Thyroid gland (tissue), 4 donors: ENCODE measurements at places on chromosomes 4 and X. TPM values are rescaled to one million over a fixed set of nuclear protein-coding genes. Genes with fewer than 3 reads are reported as not detected.
A peak's percentile ranks its signal among the peaks of the same experiment; 100 is the strongest.

PF4V1 gene
- not detected for total RNA-seq

HELQ gene
- 20.6 TPM for total RNA-seq

- no peaks in the 10 kb centered on the region for H3K36me3 ChIP-seq
- no peak overlapping the region for H3K27ac ChIP-seq
- no peak for DNase-seq
- H3K4me3 ChIP-seq = no peak overlapping the region
- no peaks in the 10 kb centered on the region for H3K4me1 ChIP-seq
- H3K27me3 ChIP-seq = no peaks in the 10 kb centered on the region
These were observed 256.1 kb upstream of the ADGRL3 start for GRCh38 chr4:60944060-60944459.

- no peaks in the 10 kb centered on the region for H3K27me3 ChIP-seq
- H3K4me3 ChIP-seq = no peak overlapping the region
- no peak for DNase-seq
- H3K4me1 ChIP-seq = no peaks in the 10 kb centered on the region
These were observed 239.0 kb upstream of the DIAPH2 start for GRCh38 chrX:96445531-96446065.

- no peaks in the 10 kb centered on the region for H3K27me3 ChIP-seq
- DNase-seq = peak; percentile 33
- peak overlapping the region; percentile 51 for H3K27ac ChIP-seq
These were observed 454 bp downstream of the LETM1 start for GRCh38 chr4:1855333-1856070.

DNA sequence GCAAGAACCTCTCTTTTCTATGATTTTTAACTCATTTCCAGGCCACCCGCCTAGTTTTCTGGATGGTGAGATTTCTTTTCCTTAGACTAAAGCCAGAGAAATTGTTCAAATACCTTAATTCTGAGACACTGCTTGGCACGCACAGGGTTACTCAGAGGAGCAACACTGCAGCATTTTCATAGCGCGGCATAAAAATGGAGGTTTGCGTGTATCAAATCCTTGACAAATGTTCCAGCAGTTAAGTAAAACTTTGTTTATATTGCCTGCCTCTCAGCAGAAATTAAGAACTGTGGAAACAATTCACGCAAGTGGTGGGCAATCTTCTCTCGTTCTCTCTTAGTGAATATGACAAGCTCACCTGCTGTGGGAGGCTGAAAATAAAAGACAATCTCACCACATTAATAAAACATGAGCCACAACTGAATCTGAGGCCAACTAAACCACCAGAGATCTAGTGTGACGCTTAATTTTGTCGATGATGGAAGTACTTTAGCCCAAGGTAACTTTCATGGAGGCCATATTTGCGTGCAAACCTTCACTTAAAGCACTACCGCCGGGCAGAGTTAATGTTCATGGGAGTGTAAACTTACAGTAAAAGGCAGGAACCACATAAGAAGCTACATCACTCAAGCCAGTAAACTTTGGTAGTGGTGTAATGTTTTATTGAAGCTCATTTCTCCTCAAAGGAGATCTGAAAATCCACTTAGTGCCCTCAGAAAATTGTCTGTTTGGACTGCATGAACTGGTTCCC, 894.8 kb upstream of the EPHA5 start:
- no peak overlapping the region for H3K27ac ChIP-seq
- no peak for DNase-seq
- H3K36me3 ChIP-seq = no peaks in the 10 kb centered on the region
- no peaks in the 10 kb centered on the region for H3K27me3 ChIP-seq

- DNase-seq = no peak
- H3K4me1 ChIP-seq = no peaks in the 10 kb centered on the region
- no peaks in the 10 kb centered on the region for H3K36me3 ChIP-seq
- H3K27ac ChIP-seq = no peak overlapping the region
- H3K4me3 ChIP-seq = no peak overlapping the region
These were observed 84.9 kb downstream of the RAB28 start for GRCh38 chr4:13399257-13399656.

DNA sequence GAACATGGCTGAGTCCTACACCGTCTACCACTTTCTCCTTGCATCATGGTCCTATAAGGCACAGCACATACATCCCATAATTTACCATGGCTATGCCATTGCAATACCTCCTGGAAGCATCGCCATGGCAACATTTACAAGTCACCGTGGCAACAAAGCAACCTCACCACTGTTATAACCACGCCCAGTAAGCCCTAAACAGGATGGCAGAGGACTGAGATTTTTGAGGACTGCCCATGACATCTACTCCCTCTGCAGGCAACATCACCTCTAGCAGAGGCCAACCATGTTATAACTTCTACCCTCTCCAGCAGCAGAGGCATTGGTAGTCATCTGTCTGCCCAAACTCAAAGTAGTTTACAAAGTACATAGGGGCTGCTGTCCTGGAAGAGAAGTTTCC, 29.7 kb downstream of the BCOR start:
- no peak overlapping the region for H3K27ac ChIP-seq
- H3K4me1 ChIP-seq = no peaks in the 10 kb centered on the region
- no peak overlapping the region for H3K4me3 ChIP-seq
- no peak for DNase-seq

DNA sequence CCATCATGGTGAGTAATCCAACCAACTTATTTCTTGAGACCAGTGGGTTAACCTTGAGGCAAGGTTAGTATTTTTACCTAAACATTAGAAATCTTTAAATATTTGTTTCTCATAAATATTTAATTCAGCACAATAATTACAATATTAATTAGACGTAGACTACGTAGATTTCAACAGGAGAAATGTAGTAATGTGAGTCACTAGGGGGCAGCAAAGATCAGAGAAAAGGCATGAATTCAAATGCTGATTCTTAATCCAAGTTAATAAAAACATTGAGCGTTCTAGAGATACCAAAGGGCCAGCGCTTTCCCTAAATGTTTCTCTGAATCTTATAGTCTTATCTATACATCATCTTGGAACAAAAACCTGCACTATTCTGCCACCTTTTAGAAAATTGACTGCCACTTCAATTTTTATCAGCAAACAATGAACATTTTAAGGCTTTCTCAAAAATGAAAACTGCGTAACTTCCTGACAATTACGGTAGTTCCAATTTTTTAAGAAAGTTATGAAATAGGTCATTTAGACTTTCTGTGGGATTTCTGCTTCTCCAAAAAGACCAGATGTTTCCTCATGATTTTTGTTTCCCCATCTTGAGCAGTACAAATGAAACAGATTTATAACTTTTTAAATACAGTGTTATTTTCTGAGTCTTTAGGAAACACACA, 180.7 kb downstream of the GASK1B start:
- no peak overlapping the region for H3K4me3 ChIP-seq
- DNase-seq = no peak
- no peak overlapping the region for H3K27ac ChIP-seq
- H3K4me1 ChIP-seq = no peaks in the 10 kb centered on the region
- H3K36me3 ChIP-seq = no peaks in the 10 kb centered on the region

DNA sequence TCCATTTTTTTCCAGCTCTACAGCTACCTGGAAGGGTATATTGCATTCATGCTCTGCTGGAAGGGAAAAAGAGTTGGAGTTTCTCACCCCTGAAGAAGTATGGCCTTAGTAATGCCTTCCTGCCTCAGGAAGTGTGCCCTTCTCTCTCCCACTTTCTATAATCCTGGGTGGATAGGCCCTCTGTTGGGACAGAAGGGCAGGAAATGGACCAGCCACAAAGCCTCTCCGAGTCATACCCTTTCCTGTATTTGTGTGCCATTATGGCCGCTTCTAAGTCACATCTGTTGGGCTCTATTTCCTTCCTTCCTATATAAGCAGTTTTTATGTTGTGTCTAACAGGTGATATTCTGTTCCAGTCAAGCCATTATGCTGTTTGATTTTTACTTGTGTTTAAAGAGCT, 74.8 kb upstream of the SMARCA5 start:
- H3K4me3 ChIP-seq = no peak overlapping the region
- no peak for DNase-seq
- H3K36me3 ChIP-seq = peaks cover 4% of the 10 kb centered on the region
- H3K4me1 ChIP-seq = no peaks in the 10 kb centered on the region
- H3K27ac ChIP-seq = no peak overlapping the region
- no peaks in the 10 kb centered on the region for H3K27me3 ChIP-seq

DNA sequence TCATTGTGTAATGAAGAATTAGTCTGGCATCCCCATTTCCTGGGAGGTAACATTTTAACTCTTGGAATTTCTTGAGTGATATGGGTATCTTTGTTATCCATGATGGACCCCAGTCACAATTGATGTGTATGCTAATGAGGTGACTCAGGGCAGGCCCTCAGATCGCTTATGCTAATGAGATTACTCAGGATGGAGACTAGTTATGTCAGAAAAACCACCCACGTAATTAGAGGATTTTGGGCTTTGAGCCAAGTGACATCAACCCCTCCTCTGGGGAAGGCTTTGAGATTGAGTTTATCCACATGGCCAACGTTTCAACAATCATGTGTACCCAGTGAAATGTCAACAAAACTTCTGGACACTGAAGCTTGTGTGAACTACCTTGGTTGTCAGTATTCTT, 772.7 kb downstream of the STPG2 start:
- no peak for DNase-seq
- H3K4me1 ChIP-seq = no peaks in the 10 kb centered on the region
- no peaks in the 10 kb centered on the region for H3K36me3 ChIP-seq
- no peaks in the 10 kb centered on the region for H3K27me3 ChIP-seq
- no peak overlapping the region for H3K27ac ChIP-seq
- H3K4me3 ChIP-seq = no peak overlapping the region

DNA sequence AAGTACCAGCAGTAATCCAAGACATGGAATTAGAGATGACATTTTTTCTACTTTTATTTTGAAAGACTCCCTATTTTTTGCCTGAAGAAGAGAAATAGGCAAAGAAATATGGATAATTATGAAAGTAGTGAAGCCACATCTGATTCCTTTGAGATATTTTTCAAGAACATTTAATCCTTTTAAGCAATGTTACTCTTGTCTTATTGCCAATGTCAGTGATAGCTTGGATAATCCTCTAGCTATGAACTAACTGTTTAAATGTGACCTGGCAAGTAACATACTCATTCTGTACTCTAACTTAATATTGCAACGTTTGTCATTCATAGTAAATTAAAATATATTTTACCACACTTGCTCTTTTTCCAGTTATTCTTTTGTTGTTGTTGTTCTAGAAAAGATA, 181.3 kb downstream of the VEGFC start:
- no peaks in the 10 kb centered on the region for H3K27me3 ChIP-seq
- H3K4me1 ChIP-seq = no peaks in the 10 kb centered on the region
- H3K27ac ChIP-seq = no peak overlapping the region
- no peak overlapping the region for H3K4me3 ChIP-seq

DNA sequence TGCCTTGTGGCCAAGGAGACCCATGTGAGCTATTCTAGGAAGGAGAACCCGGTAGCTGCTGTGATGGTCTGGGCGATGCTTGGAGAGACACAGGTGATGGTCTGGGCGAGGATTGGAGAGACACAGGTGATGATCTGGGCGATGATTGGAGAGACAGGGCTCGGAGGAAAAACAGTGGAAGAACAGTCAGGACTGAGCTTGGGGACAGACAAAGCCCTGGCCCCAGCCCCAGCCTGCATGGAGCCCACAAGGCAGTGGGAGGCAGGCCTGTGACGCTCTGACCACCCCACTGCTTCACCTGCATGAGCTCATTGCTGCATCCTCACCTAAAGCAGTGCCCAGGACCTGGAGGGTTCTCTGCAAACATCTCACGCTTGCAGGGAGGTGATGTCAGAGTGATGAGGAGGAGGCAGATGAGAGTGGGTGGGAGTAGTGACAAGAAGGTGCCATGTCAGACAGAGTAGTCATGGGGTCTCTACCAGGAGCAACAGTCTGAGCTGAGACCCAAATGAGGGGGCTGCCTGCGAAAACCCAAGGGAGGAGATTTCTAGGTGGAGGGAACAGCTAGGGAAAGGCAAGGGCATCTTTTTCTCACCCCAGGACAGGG, 35.9 kb upstream of the PSAPL1 start:
- no peaks in the 10 kb centered on the region for H3K27me3 ChIP-seq
- no peak overlapping the region for H3K27ac ChIP-seq
- H3K36me3 ChIP-seq = no peaks in the 10 kb centered on the region

GRCh38 chr4:74638689-74639088, 155.6 kb downstream of the BTC start:
- no peaks in the 10 kb centered on the region for H3K36me3 ChIP-seq
- no peaks in the 10 kb centered on the region for H3K27me3 ChIP-seq
- no peak overlapping the region for H3K27ac ChIP-seq

- no peaks in the 10 kb centered on the region for H3K36me3 ChIP-seq
- H3K4me3 ChIP-seq = no peak overlapping the region
- H3K27me3 ChIP-seq = no peaks in the 10 kb centered on the region
- H3K4me1 ChIP-seq = no peaks in the 10 kb centered on the region
- DNase-seq = no peak
These were observed 3.9 kb upstream of the TRIM60 start for GRCh38 chr4:165027762-165028402.

- no peaks in the 10 kb centered on the region for H3K36me3 ChIP-seq
- H3K4me1 ChIP-seq = no peaks in the 10 kb centered on the region
- no peak for DNase-seq
- H3K27me3 ChIP-seq = no peaks in the 10 kb centered on the region
- no peak overlapping the region for H3K4me3 ChIP-seq
- no peak overlapping the region for H3K27ac ChIP-seq
These were observed 95.7 kb downstream of the PWWP3B start for GRCh38 chrX:106263817-106264216.

GRCh38 chr4:177246641-177247584, 62.8 kb upstream of the NEIL3 start:
- no peaks in the 10 kb centered on the region for H3K36me3 ChIP-seq
- no peak overlapping the region for H3K27ac ChIP-seq
- DNase-seq = no peak
- H3K27me3 ChIP-seq = no peaks in the 10 kb centered on the region
- no peaks in the 10 kb centered on the region for H3K4me1 ChIP-seq
- H3K4me3 ChIP-seq = no peak overlapping the region

DNA sequence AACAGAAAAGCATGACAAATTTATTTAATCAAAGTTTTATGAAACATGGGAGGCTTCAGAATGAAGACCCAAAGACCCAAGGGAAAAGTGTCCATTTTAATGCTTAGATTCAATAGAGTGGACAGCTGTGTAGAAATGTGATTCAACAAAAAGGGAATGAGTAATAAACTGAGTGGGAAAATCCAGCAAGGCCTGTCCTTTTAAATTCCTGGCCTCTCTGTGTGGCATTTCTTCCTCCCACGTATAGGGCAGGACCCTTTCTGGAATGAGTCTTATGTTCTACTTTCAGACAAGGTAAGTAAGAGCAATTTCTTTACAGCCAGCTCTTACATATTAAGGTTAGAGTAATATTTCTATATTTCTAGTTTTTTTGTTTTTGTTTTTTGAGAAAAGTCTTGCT, 14.5 kb downstream of the AASDH start:
- H3K4me1 ChIP-seq = no peaks in the 10 kb centered on the region
- no peak overlapping the region for H3K27ac ChIP-seq
- DNase-seq = no peak
- H3K36me3 ChIP-seq = no peaks in the 10 kb centered on the region

GRCh38 chr4:27398631-27399310, 538.1 kb downstream of the STIM2 start:
- H3K36me3 ChIP-seq = no peaks in the 10 kb centered on the region
- no peak overlapping the region for H3K4me3 ChIP-seq
- DNase-seq = no peak

- H3K36me3 ChIP-seq = no peaks in the 10 kb centered on the region
- DNase-seq = no peak
- no peaks in the 10 kb centered on the region for H3K27me3 ChIP-seq
- H3K4me3 ChIP-seq = no peak overlapping the region
- H3K4me1 ChIP-seq = no peaks in the 10 kb centered on the region
These were observed 31.2 kb downstream of the LGI2 start for GRCh38 chr4:24999392-25000089.
